ENCODE measurements at places on chromosomes 4 and X. TPM values are rescaled to one million over a fixed set of nuclear protein-coding genes. Genes with fewer than 3 reads are reported as not detected.

The TENM3 gene
- not detected for total RNA-seq

The FOXR2 gene
- total RNA-seq: not detected

DNA sequence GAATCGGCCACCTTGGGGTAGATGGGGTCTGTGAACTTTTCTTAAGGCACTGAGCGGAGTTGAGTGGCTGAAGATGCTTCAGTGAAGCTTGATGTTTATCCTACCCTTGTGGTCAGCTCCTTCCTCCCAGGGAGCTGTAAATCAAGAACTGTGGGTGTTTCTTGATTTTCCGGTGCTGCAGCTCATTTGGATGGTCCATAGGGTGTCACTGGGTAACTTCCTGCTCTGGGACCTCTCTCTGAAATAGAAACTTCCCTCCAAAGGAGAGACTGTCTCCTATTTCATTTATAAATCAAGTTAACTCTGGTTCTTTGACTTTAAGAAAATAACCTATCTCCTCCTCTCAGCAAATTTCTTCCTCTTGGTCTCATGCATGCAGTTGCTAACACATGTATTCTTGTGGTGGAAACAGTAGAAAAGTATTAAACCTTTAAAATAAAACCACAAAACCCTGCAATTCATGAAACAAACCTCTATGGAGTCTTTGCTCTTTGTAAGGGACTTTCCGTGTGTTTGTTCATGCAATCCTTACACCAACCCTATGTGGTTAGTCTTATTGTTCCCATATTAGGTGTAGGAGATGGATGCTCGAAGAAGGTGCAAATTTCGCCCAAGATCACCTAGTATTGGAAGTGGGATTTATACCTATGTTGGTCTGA, 110.3 kb downstream of the SHROOM3 start:
- DNase-seq: no peak

- no peak for DNase-seq
Measured at GRCh38 chr4:96407225-96407624, 567.3 kb downstream of the PDHA2 start.

- no peak for DNase-seq
Measured at GRCh38 chrX:50973199-50973598, 62.7 kb downstream of the BMP15 start.

GRCh38 chrX:68693481-68694434, 46.3 kb downstream of the STARD8 start:
- DNase-seq: peak; percentile 12

- no peak for DNase-seq
Measured at GRCh38 chrX:3598709-3599108, 114.7 kb downstream of the PRKX start.

- DNase-seq: peak; percentile 69
Measured at GRCh38 chr4:1720163-1720983, 750 bp downstream of the TMEM129 start.

GRCh38 chr4:112083587-112084347, 61.5 kb upstream of the FAM241A start:
- no peak for DNase-seq

DNA sequence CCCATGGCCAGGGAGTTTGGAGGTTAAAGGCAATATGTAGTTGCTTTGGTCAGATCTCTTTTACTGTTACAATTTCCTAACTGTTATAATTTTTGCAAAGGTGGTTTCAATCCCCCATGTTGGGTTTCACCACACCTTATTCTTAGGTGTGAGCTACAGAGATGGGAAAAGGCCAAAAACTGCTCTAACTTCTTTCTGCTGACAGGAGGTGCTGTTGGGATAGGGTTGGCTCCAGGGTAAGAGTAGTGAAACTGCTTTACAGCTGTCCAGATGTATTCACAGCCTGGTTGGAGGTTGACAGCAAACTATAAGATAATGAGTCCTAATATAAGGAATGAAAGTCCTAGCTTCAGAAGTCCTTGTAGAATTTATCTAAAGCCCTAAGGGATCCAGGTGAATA, 181.3 kb upstream of the TEX13D start:
- DNase-seq: no peak

DNA sequence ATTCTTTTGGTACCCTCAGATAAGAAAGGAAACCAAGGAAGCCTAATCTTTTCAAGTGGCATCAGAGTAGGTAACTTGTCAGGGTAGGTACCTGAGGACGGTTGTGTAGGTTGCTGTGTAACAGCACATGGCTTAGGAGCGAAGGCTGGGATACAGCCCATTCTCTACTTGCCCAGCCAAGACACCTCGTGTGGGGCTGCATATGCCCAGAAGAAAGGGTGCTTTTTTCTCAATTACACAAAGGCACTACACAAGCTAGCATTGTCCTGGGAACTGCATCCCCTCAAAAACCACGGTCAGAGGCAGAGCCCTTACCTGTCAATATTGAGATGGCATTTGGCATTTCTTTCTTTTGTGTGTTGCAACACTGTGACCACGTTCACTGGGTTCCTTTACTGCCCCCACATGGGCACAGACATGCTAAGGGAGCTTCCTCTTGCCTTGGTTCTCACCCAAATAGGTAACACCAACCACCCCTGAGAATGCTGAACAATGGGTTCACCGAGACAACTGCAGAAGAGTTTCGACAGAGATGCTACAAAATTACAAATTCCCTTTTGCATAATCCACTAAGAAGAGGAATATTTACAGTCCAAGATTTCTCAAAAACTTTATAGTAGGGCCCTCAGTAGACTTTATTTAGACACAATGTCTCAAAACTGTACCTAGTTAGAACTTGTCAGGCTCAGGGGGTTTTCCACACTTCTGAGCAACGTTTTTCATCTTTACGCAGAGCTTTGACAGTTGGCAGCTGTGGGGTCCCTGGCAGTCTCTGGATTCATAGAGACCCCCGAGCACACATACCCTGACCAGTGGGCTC, 35.8 kb upstream of the TNIP3 start:
- DNase-seq: peak; percentile 66

- DNase-seq: no peak
Measured at GRCh38 chr4:158481811-158482210, 39.9 kb upstream of the RXFP1 start.

GRCh38 chr4:140252742-140253555, 99.0 kb upstream of the MAML3 start:
- peak; percentile 63 for DNase-seq

- DNase-seq: no peak
Measured at GRCh38 chr4:148618856-148619255, 176.6 kb upstream of the NR3C2 start.

DNA sequence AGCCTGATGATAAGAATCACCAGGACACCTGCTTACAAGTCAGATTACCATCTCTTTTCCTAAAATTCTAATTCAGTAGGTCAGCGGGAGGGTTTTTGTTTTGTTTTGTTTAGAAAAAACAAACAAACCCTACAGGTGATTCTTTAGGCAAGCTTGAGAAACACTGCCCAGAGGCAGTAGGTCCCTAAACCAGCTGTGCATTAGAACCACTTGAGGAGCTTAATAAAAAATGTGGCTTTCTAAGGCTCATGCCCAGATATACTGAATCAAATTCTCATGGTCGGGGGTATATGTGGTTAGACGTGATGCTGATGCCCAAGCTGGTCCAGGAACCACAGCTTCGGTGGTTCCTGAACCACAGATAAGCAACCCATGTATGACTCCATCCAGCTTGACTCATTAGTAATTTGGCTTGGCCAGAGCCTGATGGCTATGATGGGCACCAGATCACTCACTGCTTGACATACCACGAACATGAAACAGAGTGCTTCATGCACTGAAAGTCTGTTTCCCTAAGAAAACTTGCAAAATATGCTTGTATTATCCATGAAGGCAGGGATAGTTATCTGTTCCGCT, 338.1 kb upstream of the F9 start:
- DNase-seq: no peak

DNA sequence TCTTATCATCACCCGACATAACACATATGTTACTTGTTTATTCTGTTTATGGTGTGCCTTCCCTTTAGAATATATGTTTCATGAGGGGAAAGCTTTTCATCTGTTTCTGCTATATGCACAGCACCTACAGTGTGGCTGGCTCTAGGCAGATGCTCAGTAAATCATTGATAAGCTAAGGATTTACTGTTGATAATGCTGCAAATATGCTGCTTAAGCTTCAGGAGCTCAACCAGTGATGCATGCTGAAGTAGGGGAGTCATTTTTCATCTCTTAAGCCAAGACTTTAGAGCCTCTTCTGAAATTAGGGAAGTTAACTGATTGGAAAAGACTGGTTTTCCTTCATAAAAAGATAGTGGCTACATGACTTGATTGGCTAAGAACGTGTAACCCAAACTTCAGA, 16.4 kb downstream of the FAT4 start:
- DNase-seq: no peak

GRCh38 chr4:68256284-68256683, 10.8 kb upstream of the TMPRSS11B start:
- DNase-seq: no peak

DNA sequence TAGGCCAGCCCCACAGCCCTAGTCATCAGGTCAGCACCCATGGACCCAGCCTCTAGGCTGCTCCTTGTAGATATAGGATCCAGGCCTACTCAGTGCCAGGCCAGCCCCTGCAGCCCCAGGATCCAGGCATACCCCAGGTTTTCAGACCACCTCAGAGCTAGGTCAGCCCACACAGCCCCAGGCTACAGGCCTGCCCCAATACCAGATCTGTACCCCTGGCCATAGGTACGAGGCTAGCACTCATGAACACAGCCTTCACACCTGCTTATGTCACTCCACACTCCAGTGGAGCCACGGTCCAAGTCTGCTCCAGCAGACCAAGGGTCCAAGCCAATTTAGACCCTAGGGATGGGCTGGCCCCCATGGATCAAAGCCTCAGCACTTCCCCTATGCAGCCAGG, 191.0 kb downstream of the DLG3 start:
- no peak for DNase-seq
